Posterior cingulate gyrus (tissue), 11 donors: ENCODE measurements at places on chromosomes 11 and 22.
A peak's percentile ranks its signal among the peaks of the same experiment; 100 is the strongest.

- DNase-seq: no peak
Measured at GRCh38 chr22:26552466-26552865, 37.5 kb downstream of the TPST2 start.

GRCh38 chr11:126888115-126888712 is 112.4 kb downstream of the KIRREL3 start:
- no peak for DNase-seq

DNA sequence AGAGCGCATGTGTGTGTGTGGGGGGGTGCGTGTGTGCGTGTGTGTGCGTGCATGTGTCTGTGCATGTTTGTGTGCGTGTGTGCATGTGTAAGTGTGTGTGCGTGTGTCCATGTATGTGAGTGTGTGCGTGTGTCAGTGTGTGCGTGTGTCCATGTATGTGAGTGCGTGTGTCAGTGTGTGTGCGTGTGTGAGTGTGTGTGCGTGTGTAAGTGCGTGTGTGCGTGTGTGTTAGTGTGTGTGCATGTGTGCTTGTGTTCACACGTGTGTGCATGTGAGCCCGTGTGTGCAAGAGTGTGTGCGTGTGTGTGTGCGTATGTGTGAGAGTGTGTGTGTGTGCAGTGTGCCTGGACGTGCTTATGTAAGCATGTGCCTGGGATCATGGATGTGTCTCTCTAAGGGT is 14.7 kb upstream of the APOL6 start:
- no peak for DNase-seq

DNA sequence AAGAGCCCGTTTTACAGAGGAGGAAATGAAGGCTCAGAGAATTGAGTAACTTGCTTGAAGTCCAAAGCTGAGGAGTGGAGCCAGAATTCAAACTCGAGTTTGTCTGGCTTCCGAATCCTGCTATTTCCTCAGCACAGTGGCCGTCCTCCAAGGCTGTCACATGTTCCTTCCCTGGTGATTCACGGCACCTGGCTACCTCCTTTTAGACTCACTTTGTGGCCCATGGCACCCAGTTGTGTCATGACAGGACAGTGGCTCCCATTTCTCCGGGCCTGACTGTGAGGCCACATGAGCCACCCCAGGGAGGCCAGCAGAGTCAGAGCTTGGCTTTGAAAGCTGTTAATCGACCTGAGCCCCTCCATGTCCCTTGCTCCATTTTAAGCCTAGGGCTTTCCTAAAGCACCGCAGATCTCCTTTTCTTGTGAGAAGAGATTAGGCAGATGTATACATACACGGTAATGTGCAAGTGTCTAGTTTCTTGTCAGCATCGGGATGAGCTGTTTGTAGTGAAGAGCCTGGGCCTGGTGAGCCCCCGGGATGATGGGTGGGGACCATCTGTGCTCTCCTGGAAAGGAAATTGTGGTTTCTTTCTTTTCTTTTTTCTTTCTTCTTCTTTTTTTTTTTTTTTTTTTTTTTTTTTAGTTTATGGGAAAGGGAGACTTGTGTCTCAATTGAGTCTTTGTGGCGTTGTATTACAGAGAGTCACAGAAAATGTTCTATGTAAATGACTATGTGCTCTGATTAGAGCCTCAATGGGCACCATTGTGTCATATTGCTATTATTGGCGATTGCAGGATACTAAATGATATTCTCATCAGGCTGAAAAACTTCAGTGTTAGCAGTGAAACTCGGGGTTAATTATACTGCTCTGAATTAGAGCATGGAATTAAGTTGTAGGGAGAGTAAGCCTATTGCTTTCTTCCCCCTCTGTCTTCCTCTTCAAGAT is 54.8 kb downstream of the PTPRJ start:
- peak; percentile 30 for DNase-seq

DNA sequence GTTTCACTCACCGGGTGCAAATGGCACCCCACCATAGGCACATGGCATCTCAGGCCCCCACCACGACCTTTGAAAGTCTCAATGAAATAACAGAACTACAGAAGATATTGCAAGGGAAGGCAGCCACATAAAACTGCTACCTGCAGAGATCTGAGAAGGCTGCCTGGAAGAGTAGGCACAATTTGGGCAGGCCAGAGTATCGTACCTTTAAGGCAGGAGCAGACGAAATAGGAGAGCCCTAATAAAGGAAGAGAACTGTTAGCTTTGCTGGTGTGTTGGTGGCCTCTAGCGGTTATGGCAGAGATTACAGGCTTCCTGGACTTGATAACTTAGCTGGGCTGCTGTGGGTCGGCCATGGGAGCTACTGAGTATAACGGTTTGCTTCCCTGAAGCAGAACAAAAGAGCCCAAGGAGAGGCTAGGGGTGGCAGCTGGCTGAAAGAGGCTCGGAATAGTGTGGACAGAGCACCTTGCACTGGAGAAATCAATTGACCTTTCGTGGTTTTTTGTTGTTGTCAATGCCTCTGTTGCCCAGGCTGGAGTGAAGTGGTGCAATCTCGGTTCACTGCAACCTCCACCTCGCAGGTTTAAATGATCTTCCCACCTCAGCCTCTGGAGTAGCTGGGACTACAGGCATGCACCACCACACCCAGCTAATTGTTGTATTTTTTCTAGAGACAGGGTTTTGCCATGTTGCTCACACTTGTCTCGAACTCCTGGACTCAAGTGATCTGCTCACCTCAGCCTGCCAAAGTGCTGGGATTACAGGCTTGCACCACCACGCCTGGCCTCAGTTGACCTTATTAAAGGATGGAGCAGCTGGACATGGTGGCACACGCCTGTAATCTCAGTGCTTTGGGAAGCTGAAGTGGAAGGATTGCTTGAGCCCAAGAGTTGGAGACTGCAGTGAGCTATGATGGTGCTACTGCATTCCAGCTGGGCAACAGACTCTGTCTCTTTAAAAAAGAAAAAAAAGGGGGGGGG is 4.8 kb downstream of the SDF2L1 start:
- DNase-seq: peak; percentile 81
